ENCODE measurements at places on chromosomes 16 and 17.

DNA sequence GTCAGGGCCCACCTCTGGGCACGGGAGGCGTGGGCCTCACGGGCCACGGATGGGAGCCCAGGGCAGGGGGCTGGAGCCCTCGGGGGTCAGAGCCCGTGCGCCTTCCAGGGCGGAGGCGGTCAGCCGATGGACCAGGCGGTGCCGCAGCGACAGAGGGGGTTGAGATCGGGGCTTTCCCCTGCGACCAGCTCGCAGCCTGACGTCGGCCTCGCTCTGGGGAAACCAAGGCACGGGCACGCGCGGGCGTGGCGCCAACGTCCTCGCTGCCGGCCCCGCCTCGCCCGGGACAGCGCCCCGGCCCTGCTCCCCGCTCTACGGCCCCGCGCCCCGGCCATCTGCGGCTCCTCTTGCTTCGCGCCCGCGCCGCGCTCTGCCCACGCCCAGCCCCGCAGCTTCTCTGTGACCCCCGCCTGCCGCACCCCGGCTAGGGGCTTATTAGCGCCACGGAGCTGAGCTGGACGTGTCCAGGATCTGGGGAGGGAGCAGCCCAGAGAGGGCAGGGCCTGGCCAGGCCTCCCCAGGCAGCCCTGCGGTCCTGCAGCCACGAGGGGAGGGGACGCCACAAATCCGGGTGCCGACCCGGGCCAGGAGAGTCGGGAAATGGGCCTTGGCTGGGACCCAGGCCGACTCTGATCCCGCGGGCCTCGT, 13.5 kb downstream of the ACTG1 start:
- DNase-seq, result no peak

DNA sequence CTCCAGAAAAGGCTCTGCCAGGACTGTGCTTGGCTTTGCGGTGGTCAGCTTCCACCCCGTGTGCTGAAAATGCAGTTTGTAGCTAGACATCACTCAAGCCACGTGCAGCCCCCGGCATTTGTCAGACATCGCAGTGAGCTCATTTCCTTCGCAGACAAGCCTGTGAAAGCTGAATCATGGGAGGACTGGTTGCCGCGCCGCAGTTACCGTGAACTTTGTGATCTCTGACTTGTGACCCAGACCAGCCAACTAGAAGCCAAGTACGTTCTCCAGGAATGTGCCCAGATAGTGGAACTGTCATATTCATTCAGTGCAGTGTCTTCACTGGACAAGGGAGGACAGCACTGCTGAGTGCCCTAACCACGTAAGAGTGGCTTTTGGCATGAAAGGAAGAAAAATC, 58.1 kb downstream of the NDE1 start:
- no peak for DNase-seq

GRCh38 chr17:42221886-42222745, 27.8 kb upstream of the GHDC start:
- DNase-seq, result peak; percentile 25

GRCh38 chr17:43787728-43788127, 7.5 kb downstream of the CFAP97D1 start:
- no peak for DNase-seq

DNA sequence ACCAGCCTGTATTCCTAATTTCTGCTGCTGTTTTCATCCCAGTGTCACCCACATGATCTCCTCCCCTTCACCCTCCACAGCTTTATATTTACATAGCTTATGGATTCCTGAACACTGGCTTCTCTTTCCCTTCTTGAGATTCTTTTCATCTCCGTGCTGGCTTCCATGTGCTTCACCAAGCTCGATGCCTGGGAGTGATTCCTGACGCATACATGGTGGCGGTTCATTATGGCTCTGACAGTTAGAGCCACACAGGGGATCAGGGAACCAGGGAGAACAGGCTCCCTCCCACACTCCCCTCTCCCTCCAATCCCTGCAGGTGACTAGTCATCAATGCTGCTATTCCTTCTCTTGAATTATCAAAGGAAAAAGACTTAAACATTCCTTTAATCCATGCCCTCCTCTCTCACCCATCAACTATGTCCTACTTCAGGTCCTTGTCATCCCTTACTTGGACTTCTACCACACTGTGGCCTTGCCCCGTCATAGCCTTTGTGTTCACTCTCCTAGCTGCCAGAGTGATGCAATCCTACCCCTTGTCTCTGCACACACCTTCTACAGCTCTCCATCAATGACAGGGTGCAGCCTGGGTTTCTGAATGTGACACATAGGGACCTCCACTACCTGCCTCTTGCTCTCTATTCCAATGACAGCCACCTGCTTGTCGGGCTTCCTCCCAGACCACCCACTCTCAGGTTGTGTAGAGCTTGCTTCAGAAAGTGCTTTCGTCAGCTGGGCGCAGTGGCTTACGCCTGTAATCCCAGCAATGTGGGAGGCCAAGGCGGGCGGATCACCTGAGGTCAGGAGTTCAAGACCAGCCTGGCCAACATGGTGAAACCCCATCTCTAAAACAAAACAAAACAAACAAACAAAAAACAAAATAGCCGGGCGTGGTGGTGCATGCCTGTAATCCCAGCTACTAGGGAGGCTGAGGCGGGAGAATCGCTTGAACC, 43.6 kb downstream of the MYH13 start:
- DNase-seq, result no peak

DNA sequence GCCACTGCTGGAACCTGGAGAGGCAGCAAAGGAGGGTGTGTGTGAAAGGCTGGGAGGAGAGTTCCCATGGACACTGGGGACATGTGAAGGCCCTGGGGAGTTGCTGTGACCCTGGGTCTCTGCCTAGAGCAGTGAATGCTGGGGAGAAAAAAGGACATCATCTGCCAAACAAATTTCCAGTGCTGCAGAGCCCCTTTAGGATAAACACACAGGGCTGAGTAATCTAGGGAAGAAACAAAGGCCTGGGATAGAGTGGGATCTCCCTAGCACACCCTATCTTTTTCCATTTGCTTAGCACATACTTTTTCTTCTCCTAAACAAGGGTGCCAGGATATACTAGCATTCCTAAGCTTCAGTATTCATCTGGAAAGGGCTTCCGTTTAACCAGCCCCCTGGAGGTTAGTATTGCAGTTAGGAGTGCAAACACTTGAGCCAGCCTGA, 3.3 kb upstream of the HIGD1B start:
- DNase-seq, result no peak

DNA sequence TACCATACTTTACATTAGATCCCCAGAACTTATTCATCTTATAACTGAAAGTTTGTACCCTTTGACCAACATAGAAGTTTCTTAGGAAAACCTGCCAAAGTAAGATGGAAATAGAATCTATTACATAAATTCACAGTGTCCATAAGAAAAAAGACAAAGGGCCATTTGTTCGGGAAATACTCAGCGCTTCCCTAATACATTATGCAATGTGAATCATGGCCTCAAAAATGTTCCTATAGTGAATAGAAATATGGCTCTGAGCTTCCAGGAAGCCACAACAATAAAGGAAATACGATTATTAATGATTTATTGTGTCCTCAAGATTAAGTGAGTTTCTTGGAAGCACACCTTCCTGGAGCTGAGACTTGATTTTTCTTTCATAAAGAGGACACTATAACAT, 51.5 kb downstream of the GPRC5B start:
- no peak for DNase-seq

- no peak for DNase-seq
Measured at GRCh38 chr17:53844491-53845107, 21.9 kb downstream of the KIF2B start.

DNA sequence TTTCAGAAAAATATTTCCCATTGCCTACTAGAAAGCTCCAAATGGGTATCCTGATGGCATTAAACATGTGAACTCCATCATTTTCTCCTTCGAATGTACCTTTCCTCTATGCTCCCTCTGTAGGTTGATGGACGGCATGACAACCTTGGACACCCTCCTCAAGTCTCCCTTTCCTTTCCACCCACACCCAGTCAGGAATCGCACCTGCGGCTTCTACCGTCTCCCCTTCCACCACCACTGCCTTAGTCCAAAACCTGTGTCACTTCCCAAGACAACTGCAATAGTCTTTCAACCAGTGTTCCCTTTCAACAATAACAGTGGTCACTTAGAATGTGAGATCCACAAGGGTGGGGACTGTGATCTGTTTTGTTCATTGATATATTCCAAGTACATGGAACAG, 233.1 kb upstream of the AXIN2 start:
- DNase-seq, result no peak

GRCh38 chr17:62626719-62627218, 701 bp upstream of the MRC2 start:
- DNase-seq, result no peak

DNA sequence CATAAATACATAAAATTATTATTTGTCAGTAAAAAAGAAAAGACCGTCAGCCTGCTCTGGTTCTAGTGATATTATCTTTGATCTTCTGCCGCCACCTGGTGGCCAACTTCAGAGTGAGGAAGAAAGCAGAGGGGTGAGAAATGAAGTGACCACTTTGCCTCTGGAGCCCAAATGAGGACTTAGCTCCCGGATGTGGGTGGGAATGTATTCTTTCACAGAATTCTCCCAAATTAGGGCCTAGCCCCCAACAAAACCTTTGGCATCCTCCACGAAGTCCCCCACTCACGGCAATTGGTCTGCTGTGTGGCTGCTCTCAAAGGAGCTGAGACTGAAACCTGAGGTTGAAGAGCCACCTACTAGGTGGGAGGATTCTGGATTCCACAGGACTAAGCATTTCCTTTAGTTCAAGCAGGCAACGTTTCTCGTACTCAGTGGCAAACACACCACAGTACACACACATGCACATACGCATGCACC, 4.9 kb upstream of the ZNF267 start:
- DNase-seq, result peak; percentile 18

GRCh38 chr17:75666959-75667790, at the start of the genes RECQL5 and SAP30BP:
Gene RECQL5, minus strand, starts transcription at chr17:75667154. Its CDS starts 597 bp downstream, at chr17:75666557.
Gene SAP30BP, plus strand, starts transcription at chr17:75667338. Its CDS starts 35 bp downstream, at chr17:75667373.
- peak; percentile 88 for DNase-seq

- no peak for DNase-seq
Measured at GRCh38 chr17:45372325-45372869, 55.6 kb upstream of the MAP3K14 start.

DNA sequence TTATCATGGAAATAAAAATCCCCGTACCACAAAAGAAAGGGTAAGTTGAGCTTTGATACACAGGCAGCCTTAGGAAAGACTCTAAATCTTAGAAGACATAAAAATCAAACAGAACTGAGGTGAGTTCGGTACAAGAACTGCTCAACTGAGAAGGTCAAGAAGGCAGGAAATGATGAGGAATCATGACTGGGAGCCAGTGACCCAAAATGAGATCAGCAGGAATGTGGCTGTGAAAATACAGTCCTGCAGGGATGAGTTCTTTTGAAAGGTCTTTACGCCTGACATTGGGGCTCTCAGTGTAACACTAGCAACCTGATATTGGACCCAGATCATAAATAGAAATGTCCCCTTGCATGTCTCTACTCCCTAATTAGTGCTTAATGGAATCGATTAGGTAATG, 56.3 kb upstream of the CDH11 start:
- DNase-seq, result no peak

DNA sequence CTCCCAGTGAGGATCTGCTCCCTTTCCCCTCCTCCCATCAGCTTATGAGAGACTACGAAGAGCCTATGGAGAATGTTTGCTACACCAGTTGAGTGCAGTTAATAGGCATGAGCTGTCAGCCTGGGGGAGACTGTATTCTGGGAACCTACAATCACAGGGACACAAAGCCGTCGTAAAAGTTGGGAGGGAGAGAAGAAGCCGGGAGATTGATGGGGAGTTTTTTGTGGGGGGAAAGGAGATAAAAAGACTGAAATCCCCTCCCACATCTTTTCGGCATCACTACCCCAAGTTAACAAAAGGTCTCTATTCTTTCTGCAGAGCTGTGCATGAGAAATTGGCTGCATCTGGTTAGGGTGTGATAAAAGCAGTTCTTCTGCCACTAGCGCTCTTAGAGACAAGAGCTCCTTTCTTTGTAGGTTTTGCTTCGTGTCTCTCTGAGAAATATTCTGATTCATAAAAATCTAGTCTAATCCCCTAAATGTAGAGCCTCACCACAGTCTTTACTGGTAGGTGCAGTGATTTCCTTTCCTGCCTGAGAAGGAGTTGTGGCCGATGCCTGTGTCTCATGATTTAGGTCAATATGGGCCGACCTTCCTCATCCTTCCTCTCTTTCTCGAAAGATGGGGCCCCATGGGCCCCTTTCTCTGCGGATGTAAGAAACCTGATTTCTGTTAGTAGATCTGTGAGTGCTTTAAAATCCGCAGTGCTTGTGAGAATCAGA, 77.4 kb downstream of the BPTF start:
- DNase-seq, result no peak

- DNase-seq, result no peak
Measured at GRCh38 chr16:57388359-57389086, 16.0 kb upstream of the CCL17 start.

- DNase-seq, result no peak
Measured at GRCh38 chr17:4433515-4434031, at the start of gene SPNS3. Gene SPNS3, plus strand, starts transcription at chr17:4433940. Its CDS starts 28 bp downstream, at chr17:4433968.

GRCh38 chr17:2894782-2895181, 98.5 kb downstream of the RAP1GAP2 start:
- no peak for DNase-seq

- DNase-seq, result no peak
Measured at GRCh38 chr17:27577121-27577761, 53.7 kb upstream of the LGALS9 start.

- DNase-seq, result no peak
Measured at GRCh38 chr17:41230094-41230493, 2.2 kb upstream of the KRTAP9-3 start.

- DNase-seq, result peak; percentile 78
Measured at GRCh38 chr17:57868007-57868909, 18.4 kb upstream of the MRPS23 start.

GRCh38 chr17:47807421-47807820, 14.2 kb downstream of the OSBPL7 start:
- no peak for DNase-seq

DNA sequence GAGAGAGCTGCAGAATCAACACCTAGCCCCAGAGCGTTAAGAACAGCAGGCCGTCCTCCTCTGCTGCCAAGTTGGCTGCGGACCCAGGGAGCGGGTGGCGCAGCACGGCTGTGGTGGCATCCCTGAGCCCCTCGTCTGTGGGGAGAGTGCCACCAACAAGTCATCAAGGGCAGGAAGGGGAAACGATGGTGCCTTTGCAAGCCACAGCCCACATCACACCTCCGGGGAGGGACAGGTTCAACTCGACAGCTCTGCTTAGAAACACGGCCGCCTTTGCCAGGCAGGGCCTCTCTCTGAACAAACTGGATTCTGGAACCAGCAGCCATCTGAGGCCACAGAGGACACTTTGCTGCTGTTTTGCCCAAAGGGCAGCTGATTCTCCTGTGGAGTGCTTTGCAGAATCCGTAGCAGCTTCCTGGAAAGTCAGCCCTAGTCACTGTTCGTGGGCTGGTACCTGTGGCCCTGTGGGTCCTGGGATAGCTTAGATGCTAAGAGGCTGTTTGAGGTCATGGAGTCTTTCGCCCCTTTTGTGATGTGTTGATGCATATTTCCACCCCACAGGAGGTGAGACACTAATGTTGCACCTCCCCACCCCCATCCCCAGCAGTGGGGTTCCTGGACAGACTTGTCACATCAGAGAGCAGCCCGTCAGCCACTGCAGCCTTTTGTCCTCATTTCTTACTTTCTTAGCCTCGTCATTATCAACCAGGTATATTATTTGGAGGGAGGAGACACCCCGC, 270.6 kb downstream of the CPPED1 start:
- no peak for DNase-seq

DNA sequence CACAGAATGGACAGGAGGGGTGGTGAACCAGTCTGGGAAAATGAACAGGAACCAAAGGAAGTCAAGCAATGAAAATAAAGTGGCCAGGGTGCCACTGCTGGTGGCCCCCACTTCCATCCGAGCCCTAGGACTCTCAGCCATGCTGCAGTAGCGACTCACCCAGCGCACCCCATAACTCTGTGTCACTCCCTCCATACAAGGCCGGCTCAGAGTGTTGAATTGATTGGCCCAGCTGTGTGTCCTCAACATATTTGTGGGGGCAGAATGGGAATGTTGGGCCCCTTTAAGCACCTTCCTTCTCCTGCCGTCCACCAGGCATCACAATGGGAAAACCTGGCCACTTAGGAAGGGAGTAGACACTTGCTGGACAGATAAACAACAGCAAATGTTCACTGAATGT, 169.0 kb upstream of the SDK2 start:
- no peak for DNase-seq
